ENCODE measurements at places on chromosomes 6 and 20. TPM values are rescaled to one million over a fixed set of nuclear protein-coding genes. Genes with fewer than 3 reads are reported as not detected.

Gene VGLL2
- not detected for total RNA-seq

GRCh38 chr6:53119772-53120409, 28.8 kb downstream of the GCM1 start:
- no peaks in the 10 kb centered on the region for H3K4me1 ChIP-seq
- no peak for DNase-seq
- H3K27ac ChIP-seq = no peak overlapping the region
- no peaks in the 10 kb centered on the region for H3K36me3 ChIP-seq
- no peaks in the 10 kb centered on the region for H3K27me3 ChIP-seq
- no peak overlapping the region for H3K4me3 ChIP-seq

DNA sequence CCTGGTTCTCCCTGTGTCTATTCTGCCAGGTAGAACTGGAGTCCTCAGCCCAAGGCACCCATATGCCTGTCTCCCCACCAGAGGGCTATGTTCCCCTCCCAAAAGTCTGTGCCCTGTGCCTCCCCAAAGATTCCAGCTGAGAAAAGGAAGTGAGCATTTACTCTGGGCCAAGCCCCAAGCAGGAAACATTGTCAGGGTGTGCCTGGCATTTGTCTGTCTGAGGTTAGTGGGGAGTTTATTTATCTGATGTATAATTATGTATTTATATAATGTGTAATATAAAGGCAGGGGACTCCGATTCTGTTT, 5.6 kb downstream of the GDF5 start:
- H3K27me3 ChIP-seq = no peaks in the 10 kb centered on the region
- H3K4me1 ChIP-seq = no peaks in the 10 kb centered on the region
- no peak for DNase-seq
- H3K36me3 ChIP-seq = no peaks in the 10 kb centered on the region
- H3K4me3 ChIP-seq = no peak overlapping the region
- no peak overlapping the region for H3K27ac ChIP-seq

Gene SLC18B1
- total RNA-seq = 4.5 TPM

Gene C6orf15
- not detected for total RNA-seq

- H3K27ac ChIP-seq = no peak overlapping the region
- no peak for DNase-seq
- no peaks in the 10 kb centered on the region for H3K36me3 ChIP-seq
Observed at GRCh38 chr20:38982291-38982690, 20.1 kb downstream of the DHX35 start.

DNA sequence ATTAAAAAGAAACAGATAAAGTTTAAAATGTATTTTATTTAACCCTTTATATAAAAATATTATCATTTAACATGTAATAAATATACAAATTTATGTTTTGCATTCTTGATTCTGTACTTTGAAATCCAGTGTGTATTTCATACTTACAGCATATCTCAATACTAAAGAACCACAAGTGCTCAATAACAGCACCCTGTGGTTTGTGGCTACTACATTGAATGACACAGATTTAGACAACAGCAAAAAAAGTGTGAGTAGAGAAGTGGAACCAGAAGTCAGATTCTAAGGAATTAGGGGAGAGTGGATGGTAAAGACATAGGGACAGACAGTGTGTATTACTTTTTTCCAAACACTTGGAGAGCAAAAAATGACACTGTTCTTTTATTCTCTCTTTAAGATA, 524.5 kb downstream of the BMP2 start:
- no peak overlapping the region for H3K4me3 ChIP-seq
- no peaks in the 10 kb centered on the region for H3K36me3 ChIP-seq
- DNase-seq = no peak

Measured in aorta (tissue), 5 donors.